ENCODE measurements at places on chromosomes 16 and 17.

- DNase-seq: no peak
Observed at GRCh38 chr17:72402727-72403210, 281.9 kb downstream of the SOX9 start.

DNA sequence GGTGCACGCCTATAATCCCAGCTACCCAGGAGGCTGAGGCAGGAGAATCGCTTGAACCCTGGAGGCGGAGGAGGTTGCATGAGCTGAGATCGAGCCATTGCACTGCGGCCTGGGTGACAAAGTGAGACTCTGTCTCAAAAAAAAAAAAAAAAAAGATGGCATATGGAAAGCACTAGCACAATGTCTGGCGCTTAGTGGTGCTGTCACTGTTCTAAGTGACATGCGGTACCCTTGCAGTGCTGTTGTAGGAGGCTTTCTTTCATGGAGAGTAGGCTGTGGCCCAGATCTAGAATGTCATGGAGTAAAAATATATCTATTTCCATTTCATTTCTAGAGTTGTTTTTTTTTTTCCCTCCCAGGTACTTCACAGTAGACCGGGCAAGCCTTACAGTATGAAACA is 14.6 kb upstream of the METTL9 start:
- no peak for DNase-seq

GRCh38 chr17:2253362-2253761 is 50.2 kb downstream of the SMG6 start:
- DNase-seq: no peak

- DNase-seq: no peak
Observed at GRCh38 chr16:89187032-89187769, 13.1 kb downstream of the SLC22A31 start.

GRCh38 chr17:68613739-68614298 is 12.7 kb upstream of the FAM20A start:
- peak; percentile 39 for DNase-seq

DNA sequence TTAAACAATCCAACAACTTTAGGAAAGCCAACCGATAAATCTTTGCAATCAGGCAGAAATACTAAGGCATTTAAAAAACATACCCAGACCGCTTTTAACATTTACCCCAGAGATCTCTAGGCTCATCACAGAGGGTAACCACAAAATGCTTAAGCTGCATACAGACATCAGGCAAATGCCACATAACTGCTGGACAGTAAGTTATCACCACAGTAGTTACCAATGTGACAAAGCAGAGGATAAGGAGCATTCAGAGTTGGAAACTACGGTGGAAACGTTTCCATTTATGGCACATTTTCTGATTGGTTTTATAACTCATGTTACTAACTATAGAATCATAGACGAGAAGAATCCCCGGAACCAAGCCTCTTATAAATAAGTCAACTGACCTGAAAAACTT is 77.5 kb downstream of the KANSL1 start:
- no peak for DNase-seq

DNA sequence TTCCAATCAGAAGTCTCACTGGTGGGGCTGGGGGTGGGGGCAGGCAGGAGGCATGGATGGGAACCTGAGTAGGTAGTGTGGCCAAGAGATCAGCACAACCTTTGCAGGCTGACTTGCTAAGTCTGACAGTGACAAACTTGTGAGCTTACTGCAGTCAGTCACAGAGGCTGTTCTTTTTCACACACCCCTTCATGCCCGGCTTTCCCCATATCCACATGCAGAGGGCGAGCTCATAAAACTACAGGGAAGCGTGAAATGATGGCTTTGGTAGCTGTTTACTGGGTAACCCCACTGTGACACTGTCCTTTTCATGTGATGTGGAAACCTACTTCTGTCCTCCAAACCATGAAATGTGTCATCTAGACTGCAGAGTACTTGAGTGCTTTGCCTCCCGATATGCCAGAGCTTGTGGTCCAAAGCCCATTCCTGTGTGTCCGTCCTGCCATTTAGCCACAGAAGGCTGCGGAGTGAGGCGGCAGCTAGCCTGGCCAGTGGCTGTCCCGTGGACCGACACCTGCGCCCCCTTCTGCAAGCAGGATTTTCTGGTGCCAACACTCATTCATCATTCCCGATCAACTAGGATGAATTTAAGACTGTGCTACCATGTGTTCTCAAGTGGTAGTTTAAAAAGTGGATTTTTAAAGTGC is 9.8 kb downstream of the GEMIN4 start:
- no peak for DNase-seq

DNA sequence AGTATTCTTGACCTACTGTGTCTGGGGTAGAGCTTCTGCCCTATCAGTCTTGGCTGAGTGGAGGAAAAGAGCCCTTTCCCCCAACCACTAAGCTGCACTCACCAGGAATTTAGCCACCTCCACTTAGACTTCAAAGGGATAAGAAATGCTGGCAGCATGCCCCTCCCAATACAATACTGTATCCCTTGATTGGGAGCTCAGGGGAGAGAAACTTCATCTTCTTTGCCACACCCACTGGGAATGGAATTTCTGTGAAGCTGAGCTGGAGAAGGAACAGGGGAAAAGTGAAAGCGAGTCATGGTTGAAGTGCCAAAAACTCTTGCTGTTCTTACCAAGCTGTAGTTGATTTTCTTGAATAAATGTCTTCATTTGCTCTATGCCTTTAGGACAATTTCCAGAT is 68.8 kb downstream of the CEP112 start:
- DNase-seq: no peak

DNA sequence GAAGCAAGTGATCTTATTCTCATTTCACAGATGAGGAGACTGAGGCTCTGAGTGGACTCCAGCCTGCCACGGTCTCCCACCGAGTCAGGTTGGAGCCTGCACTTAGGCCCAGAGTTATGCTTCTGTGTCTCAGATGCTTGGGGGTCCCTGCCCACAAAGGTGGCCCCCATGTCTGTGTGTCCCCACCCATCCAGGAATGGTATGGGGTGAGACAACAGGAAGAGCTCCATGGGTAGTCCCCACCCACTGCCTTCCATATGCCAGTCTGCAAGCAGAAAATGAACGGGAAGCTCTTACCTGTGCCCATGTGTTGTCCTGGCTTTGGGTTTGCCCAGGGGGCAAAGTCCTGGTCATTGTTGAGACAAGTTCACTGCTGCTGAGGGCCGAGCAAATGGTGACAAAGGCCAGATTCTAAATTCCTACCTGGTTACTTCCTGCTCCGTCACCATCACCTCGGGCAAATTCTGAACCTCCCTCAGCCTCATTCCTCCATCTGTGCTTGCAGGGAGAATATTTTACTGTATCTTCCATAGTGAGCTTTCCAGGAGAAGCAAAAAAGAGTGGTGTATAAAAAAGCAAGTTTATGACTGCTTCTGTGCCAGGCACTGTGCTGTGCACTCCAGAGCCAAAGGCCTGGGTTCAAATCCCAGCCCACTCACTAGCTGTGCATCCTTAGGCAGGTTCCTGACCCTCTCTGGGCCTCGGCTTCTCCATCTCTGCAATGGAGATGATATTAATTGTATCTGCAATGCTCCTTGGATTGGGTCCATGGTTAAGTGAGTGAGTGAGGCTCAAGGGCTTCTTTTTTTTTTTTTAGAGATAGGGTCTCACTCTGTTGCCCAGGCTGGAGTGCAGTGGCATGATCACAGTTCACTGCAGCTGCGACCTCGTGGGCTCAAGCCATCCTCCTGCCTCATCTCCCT is 9.3 kb downstream of the IL4R start:
- DNase-seq: no peak

GRCh38 chr16:84379008-84379708 is 10.8 kb downstream of the ATP2C2 start:
- no peak for DNase-seq

- DNase-seq: peak; percentile 50
Observed at GRCh38 chr17:13597723-13598347, 3.9 kb downstream of the HS3ST3A1 start.

DNA sequence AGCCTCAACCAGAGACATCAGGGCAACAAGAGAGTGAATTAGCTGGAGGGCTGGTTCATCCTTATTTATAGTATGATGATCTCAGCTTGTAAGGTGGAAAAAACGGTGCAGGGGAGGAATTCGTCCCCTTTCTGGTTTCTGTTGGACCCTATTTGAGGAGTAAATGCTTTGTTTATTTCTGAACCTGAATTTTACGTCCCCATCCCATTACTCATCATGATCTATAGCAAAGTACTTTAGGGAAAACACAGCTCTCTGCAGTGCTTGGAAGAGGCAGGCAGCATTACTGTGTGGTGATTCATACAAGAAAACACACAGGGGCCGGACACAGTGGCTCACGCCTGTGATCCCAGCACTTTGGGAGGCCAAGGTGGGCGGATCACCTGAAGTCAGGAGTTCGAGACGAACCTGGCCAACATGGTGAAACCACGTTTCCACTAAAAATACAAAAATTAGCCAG is 8.0 kb upstream of the VAT1L start:
- DNase-seq: no peak

- peak; percentile 76 for DNase-seq
Observed at GRCh38 chr16:14186007-14186794, 115.1 kb downstream of the MRTFB start.

DNA sequence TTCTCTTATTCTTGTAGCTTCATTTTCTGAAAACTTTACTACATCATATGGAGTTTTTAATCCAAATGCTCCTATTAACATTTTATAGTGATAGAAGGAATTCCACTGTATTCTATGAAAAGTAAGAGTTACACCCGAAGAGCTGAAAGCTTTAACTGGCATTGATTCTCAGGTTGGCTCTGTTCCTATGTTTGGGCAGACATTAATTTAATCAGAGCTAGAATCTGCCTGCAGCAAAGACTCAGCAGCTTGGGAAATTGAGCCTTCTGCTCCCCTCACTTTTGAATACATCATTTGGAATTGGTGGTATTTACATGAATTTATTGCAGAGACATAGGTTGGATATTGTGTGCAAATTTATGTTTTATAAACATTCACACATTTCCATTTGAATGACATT is 1494.7 kb downstream of the CDH8 start:
- DNase-seq: no peak

- no peak for DNase-seq
Observed at GRCh38 chr17:77299256-77300015, 158.7 kb downstream of the SEC14L1 start.

DNA sequence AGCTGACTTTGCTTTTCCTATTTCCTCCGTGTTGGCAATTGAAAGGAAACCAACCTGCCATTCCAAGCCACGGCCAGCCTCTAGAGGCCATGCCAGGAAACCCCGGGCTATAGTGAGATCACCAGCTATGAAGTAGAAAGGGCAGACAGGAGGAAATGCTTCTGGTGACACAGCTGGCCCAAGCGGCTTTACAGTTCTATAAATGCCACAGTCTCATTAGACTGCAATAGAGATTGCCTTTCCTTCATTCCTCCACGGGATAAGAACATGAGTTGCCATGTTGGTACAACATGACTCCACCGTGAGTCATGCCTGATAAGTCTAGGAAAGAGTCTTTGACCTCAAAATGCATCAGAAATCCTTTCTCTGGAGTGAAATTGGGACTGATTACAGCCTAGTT is 384.9 kb downstream of the GRIN2A start:
- DNase-seq: no peak

DNA sequence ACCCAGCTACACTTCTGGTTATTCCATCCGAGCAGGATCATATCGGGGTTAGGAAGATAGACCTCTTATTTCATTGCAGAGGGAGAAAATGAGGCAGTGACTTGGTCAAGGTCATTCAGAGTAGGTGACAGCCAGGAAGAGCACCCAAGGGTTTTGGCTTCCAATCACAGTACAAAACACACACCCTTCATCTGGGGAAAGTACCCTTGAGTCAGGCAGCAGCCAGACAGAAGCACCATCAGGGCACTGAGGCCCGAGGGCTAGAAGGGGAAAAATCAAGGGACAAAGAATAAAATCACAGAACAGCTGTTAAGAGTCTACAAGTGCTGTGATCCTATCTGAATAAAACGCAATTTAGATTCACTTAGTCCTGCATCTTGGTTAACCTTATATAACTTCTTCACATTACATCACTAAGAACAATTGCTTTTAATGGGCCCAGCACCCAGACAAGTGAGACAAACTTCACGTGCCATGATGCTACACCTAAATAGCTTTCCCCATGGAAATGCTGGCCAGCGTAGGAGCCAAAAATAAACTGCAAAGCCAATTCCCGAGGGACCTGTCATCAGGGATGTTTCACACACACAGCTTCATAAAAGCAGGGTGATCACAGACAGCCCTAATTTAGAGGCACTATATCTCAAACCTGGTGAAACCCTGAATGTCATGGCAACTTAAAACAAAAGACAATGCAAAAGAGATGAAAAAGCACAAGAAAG is 4.9 kb downstream of the UBE2O start:
- DNase-seq: no peak

DNA sequence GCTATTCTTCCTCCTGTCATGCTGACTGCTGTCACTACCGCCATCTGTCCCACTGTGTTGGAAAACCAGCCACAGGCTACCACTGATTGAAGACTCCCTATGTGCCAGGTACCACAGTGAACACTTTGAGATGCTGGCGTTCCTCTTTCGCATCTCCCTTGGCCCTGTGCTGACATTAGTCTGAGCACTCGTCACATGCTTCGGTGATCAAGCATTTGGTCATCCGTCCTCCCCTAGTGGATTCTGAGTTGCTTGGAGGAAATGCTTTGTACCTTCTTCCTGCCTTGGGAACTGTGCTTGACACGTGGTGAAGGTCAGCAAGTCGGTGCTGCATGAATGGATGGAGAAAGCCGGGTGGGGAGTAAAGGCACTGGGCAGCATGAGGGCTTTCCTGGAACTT is 260.1 kb downstream of the SNX29 start:
- DNase-seq: no peak

GRCh38 chr16:19940195-19940594 is 55.5 kb upstream of the GPRC5B start:
- no peak for DNase-seq

DNA sequence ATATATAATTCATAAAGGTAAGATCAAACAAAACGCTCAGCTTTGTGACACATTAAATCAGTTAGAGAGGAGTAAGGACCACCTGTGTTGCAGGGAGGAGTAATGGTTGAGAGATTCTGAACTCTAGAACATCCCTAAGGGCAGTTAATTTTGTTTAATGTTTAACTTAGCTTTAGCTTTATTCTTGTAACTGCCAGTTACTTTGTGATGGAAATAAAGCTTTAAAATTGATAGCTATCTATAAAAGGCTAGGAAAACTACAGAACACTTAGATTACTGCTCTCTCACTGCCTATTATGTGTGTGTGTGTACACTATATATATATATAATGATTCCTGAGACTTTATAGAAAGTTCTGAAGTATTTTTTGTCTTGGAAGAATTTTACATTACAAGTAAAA is 37.8 kb downstream of the PTRH2 start:
- no peak for DNase-seq

DNA sequence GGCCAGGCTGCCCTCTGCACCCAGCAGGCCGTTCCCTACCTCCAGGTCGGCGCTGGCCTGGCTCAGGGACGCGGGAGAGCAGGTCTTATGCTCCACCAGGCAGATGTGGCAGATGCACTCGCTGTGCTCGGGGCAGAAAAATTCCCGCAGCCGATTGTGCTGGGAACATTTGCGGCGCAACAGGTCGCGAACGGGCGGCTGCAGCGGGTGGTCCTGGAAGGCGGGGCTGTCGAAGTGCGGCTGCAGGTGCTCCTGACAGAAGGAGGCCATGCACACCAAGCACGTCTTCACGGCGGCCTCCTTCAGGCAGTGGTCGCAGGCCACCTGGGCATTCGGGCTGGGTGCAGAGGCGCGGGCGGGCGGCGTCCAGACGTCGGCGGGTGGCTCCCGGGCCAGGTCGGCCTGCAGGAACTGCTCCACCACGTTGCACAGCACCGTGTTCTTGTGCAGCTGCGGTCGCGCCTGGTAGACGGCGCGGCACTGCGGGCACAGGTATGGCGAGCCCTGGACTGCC is 439 bp downstream of the TRIM25 start:
- DNase-seq: no peak

Measured in SHP77 treated with DMSO at 0.1 percent for 48 hours (cell line).